ENCODE measurements at places on chromosomes 16 and 17.

DNA sequence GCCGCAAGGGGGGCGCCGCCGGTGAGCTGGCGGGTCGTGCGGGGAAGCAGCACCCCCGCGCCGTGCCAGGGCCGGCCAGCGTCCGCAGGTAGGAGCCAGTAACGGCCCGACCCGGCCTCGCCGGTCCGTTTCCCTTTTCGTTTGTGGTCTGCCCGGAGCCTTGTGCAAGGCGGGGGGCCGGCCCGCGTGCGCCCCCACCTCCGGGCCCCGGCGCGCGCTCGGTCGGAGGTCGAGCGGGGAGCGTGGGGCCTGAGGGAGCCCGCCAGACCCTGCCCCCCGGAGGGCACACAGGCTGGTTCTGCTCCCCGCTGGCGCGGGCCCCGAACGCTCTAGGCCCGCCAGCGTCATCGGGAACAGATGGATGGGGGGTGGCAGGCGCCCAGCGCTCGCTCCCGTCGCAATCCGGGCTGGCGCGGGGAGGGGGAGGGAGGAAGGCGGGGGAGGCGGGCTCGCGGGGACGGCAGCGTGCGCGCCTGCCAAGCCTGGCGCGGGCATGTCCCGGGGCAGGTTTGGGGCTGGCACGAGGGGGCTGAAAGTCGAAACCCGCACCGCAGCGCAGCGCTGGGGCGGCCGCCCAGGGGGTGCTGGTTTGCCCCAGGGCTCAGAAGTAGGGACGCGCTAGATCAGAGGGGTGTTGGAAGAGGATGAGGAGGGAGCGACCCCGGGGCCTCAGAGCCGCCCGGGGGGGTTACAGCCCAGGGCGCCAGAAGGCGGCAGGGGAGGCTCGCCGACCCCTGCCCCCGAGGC, 1.5 kb upstream of the GSE1 start:
- peak; percentile 23 for ATAC-seq

- ATAC-seq: no peak
Observed at GRCh38 chr17:45184144-45184543, 22.5 kb downstream of the HEXIM2 start.

GRCh38 chr17:15012351-15012980, 252.7 kb downstream of the PMP22 start:
- ATAC-seq: no peak

DNA sequence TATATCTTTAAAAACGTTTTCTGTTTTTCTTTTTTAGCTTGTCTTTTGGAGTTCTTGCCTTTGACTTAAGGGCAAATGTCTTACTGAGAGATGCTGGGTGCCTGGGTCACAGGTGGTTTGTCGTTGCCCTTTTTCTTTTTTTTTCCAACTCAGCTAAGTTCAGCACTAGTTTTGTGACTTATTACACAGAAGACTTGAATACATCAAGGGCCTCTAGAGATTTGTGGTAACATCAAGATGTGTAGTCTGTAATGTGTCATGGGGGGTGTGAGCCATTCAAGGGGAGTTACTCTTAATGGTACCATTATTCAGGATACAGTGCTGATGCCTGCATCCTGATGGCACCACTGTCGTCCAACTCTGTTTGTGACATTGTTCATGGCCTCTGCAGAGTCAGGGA, 95.1 kb downstream of the PRKCA start:
- ATAC-seq: no peak

DNA sequence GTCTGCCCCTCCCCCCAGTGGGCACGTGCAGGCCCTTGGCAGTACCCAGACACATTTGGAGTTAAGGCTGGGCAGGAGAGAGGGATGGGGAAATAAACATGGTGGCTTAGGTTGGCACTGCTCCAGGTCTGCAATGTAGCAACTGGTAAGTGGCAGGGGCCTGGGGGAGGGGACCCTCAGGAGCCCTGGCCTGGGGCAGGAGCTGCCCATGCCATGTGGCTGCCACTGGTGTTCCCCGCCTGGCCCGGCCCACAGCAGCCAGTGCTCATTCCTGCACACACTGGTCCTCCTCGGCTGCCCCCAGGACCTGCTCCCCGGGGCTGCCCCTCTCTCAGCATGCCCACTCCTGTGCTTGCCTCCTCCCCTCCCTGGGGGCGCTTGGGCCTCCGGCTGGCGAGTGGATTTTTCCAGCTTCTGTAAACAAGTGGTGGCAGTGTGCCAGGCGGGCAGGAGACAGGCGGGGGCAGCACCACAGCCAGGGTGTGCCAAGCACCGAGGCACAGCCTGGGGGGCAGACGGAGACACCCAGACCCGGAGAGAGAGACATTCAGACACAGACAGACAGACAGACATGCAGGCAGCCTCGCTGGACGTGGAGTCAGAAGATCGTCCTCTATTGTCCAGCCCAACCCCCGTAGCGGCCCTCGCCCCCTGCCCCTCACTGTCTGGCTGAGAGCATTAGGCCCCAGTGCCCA, 9.4 kb downstream of the THRA start:
- peak; percentile 24 for ATAC-seq

GRCh38 chr16:57724531-57724930, 11.0 kb upstream of the KATNB1 start:
- no peak for ATAC-seq

DNA sequence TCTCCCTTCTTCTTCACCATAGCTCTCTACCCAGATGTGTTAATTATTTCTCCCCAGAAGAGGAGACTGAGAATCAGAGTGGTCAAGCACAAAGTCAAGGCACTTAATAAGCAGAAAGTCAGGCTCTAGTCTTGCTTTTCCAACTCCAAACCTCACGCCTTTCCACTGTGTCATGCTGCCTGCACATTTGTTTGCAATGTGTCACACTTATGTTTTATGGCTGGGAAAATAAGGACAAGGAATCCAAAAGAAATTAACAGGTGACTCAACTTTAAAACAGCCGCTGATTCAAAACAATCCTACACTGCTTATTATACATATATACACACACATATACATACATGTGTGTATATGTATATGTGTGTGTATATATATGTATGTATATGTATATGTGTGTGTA, 255.7 kb upstream of the DYNLRB2 start:
- no peak for ATAC-seq

GRCh38 chr16:24838554-24839266, 7.1 kb upstream of the SLC5A11 start:
- ATAC-seq: peak; percentile 77

DNA sequence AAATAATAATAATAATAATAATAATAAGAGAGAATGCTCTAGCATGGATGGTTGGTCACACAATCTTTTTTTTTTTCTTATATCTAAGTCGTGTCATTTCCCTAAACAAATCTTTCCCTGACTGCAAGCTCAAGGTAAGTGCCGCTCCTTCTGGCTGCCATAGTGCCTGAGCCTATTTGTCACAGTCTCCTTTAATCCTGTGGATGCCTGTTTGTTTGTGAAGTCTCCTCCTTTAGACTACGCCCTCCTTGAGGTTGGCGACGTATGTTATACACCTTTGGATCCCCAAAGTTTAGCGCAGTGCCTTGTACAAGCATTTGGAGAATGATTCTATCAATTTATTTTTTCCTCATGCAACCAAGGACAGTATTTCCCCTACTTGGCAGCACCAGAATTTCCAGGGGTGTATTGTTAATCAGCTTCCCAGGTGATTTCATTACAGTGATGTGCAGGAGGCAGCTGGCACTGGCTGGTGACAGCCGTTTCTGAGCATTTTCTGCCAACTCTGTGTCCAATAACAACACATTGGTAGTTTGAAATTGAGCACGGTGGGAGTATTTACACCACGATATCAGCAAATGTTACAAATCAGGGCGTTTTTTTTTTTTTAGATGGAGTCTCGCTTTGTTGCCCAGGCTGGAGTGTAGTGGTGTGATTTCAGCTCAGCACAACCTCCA, 26.6 kb downstream of the TMEM238L start:
- no peak for ATAC-seq

DNA sequence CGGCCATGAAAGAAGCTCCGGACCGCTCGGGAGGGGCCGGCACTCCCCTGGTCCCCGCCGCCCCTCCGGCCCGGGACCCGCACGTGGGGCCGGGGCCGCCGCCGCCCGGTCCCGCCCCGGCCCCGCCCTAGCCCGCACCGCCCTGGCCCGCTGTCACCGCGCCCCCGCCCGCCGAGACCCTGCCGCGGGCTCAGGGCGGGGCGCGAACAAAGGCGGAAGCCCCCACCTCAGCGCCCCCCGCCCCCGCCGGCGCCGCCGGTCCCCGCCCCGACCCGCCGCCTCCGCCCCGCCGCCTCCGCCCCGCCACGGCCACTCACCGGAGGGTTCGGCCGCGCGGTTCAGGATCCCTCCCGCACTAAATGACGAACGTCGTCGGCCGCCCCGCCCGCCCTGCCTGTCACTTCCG, at the start of gene ARHGDIA:
Gene ARHGDIA (minus strand): TSS at position 357 of the 406 bp plus-strand sequence. CDS start 1,407 bp downstream, outside the sequence.
- peak; percentile 1 for ATAC-seq

DNA sequence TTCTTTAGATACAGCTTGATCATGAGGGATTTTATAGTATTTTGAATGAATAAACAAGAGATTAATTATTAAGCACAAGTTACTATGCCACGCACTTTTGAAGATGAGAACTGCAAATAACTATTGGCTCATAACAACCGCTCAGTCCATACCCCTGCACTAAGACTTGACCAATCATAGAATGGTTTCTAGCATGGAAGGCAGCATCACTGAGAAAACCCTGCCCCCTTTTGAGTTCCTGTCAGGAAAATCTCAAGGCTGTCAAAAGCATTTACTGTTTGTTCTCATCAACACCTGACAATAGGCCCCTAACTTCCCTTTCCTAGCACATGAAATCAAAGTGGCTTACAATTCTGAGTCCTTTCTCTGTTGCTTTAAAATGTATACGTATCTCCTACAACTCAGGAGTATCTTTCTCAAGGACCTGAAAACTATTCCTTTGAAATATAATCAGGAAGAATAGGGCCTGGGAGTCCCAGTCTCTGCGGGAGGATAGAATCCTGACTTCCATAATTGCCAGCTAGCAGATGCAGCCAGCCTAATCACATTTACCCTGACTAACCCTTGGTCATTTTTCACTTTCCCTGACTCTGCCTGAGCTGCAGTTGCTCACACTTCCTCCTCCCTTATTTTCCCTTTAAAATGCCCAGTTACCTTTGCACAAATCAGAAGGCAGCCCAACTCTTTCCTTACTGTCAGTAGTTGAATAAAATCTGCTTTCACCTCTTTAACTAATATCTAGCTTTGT, 9.1 kb upstream of the MMD start:
- ATAC-seq: peak; percentile 86

DNA sequence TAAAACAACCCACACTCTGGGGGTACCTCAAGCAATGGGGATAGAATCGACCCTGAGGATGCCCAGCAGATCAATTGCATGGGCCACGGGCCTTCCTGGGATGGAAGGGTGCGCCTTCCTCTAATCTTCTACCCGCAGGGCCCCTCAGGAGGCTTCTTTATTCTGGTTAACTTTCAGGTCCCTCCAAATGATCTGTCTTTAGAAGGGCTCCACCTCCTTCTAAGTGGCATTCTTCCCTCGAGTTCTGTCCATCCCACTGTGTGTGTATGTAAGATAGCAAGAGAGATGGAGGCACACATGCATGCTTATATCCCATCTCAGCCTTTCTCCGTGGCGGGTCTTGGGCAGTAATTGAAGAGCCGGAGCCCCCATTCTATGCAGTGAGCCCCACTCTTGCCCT, 125.7 kb downstream of the MRM1 start:
- no peak for ATAC-seq

- no peak for ATAC-seq
Observed at GRCh38 chr16:80894091-80894490, 89.7 kb upstream of the CDYL2 start.

GRCh38 chr17:29369831-29370735, 20.1 kb upstream of the TAOK1 start:
- ATAC-seq: peak; percentile 98

DNA sequence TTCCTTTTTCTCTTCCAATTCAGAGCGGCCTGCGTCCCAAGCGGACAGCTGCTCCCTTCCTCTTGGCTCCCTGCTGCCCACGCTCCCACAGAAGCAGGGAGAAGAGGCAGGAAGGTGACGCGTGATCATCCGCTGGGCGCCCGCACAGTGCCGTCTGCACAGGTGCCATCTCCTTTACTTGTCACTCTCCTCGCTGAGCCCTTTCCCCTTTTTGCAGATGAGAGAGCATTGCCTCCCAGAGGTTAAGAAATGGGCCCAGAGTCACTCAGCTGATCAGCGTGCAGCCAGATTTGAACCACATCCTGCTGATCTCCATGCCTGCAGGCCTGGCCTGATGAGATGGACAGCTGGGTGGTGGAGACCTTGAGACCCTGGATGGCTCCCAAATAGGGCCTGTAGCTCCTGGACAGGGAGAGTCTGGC, 299.8 kb downstream of the SEC14L1 start:
- ATAC-seq: no peak

DNA sequence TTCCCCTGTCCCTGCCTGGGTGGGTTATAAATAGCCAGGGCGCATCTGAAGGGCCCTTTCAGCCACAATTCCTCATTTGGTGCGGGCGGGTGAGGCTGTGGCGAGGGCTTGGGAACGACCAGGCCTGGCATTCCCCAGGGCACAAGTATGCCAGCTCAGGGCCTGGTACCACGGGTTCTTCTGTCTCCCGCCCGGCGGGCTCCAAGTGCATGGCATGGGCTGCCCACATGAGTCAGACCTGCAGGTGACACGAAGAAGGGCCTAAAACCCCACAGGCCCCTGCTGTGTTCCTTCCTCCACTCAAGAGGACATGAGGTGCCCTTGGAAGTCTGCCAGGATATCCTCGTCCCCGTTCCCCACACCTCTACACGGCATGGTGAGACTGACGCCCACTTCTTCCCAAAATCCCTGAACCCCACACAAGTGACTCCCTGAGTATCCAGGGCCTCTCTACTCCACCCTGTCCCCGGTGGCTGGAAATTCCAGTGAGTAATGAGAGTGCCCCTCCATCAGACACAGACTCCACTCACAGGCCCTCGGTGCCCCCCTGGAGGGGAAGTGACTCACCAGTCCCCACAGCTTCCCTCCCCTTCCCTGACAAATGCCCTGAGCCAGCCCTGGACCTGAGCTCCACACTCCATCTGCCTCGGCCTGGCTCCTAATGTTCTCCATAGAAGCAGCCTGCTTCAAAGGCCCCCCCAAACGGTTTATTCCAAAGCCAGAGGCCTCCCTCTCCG, 68.8 kb downstream of the ABR start:
- ATAC-seq: peak; percentile 74

DNA sequence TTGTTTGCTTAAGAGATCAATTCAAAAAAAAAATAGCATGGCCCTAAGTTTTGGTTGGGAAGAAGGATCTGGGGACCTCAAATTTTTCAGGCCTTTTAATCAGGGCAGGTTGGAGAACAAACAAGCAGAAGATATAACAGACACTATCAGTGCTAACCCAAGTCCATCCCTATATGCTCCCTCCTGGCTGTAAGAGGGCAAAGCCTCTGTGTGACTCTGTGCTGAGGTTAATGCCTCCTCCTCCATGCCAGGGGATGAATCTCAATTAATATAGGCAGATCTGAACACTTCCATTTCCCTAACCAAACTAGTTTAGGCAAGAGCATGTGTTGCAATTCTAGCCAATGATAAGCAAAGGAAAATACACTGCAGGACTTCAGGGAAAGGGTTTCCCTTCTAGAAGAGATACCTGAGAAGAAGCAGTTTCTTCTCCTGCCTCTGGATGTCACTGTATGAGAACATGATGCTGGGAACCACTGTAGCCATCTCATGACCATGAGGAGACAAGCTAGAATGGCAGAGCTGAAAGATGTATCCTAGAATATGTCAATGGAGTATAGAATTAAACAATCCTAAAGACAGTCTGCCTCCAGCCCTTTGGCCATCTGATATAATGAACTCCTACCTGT, 76.0 kb downstream of the CHD9NB start:
- peak; percentile 65 for ATAC-seq

- peak; percentile 1 for ATAC-seq
Observed at GRCh38 chr17:17941015-17941414, 31.2 kb downstream of the TOM1L2 start.
